ENCODE measurements at places on chromosomes 16 and 17.
A peak's percentile ranks its signal among the peaks of the same experiment; 100 is the strongest.

GRCh38 chr16:77190190-77190477 lies 856 bp upstream of the MON1B start:
- peaks cover 33% of the 10 kb centered on the region for H3K4me1 ChIP-seq
- peaks cover 19% of the 10 kb centered on the region for H3K36me3 ChIP-seq
- no peak for DNase-seq
- H3K27ac ChIP-seq, result peak overlapping the region; percentile 99
- H3K27me3 ChIP-seq, result peaks cover 1% of the 10 kb centered on the region
- H3K4me3 ChIP-seq, result peak overlapping the region; percentile 94

GRCh38 chr17:29039764-29040598 lies 3.0 kb upstream of the PIPOX start:
- H3K27me3 ChIP-seq, result peaks cover 6% of the 10 kb centered on the region
- H3K4me1 ChIP-seq, result peaks cover 12% of the 10 kb centered on the region
- no peak overlapping the region for H3K4me3 ChIP-seq
- no peak for DNase-seq
- peaks cover 1% of the 10 kb centered on the region for H3K36me3 ChIP-seq

- H3K4me3 ChIP-seq, result no peak overlapping the region
- H3K4me1 ChIP-seq, result no peaks in the 10 kb centered on the region
- peaks cover 20% of the 10 kb centered on the region for H3K27me3 ChIP-seq
- H3K27ac ChIP-seq, result peak overlapping the region; percentile 9
These were observed 6.3 kb upstream of the KCNG4 start for GRCh38 chr16:84245956-84246678.

- peaks cover 23% of the 10 kb centered on the region for H3K4me1 ChIP-seq
- no peaks in the 10 kb centered on the region for H3K36me3 ChIP-seq
- peaks cover 15% of the 10 kb centered on the region for H3K27me3 ChIP-seq
- no peak overlapping the region for H3K27ac ChIP-seq
- no peak for DNase-seq
These were observed 4.6 kb upstream of the CLDN9 start for GRCh38 chr16:3007957-3008689.

DNA sequence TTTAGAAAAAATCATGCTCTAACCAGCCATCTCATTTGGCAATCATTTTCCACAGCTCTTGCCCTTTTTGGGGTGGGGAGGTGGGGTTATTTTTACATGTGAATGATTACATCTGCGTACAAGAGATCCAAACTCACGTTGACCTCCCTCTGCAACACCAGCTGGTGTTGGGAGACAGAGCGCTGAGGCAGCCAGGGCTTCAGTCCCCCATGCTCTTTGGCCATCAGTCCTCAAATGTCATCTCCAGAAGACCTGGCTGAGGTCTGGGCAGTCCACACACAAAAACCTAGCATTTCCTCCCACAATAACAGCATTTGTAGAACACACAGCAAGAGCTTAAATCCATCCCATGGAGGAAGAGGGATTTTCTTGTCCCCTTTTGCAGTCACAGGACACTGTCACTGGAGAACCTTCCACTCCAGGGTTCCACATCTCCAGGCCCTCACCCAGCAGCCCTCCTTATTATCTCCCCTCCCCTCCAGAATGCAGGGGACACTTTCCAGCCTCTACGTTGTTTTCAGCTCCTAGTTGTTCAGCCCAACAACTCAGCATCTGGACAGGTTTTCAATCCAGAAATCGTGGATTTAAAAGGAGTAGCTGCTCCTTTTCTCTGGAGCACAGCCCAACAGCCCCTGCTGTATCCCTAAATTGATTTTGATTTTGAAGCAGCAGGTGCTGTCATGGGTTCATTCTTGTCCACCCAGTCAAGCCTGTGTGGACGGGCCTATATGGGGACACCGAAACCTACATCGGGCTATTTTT lies 21.1 kb downstream of the MEOX1 start:
- H3K36me3 ChIP-seq, result no peaks in the 10 kb centered on the region
- H3K27me3 ChIP-seq, result peaks cover 15% of the 10 kb centered on the region
- H3K4me3 ChIP-seq, result no peak overlapping the region

DNA sequence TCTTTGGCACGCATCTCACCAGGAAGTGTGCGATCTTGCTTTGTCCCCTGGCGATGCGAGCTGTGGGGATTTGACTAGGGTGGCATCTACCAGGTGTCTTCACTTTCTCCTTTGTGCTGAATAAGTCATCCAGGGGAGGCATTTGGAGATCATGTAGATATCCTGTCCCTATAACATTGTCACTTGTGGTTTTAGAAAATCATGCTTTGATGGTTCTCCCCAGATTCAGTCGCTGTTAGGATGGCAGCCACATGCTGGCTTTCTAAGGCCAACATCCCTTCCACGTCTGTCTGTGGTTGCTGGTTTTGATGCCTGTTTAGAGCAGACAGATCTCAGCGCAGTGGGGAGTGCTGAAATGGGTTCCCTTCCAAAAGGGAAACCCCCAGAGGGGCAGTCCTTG lies 2.5 kb downstream of the ADAD2 start:
- no peaks in the 10 kb centered on the region for H3K36me3 ChIP-seq
- no peak for DNase-seq
- H3K27me3 ChIP-seq, result peaks cover 7% of the 10 kb centered on the region
- H3K4me1 ChIP-seq, result peaks cover 7% of the 10 kb centered on the region
- H3K4me3 ChIP-seq, result no peak overlapping the region

- peaks cover 20% of the 10 kb centered on the region for H3K4me1 ChIP-seq
- no peak for DNase-seq
- no peak overlapping the region for H3K27ac ChIP-seq
- H3K27me3 ChIP-seq, result peaks cover 4% of the 10 kb centered on the region
- no peak overlapping the region for H3K4me3 ChIP-seq
These were observed 5.9 kb upstream of the MMD start for GRCh38 chr17:55427587-55427882.

- peaks cover 10% of the 10 kb centered on the region for H3K4me1 ChIP-seq
- no peak overlapping the region for H3K4me3 ChIP-seq
- no peaks in the 10 kb centered on the region for H3K36me3 ChIP-seq
- no peak overlapping the region for H3K27ac ChIP-seq
- H3K27me3 ChIP-seq, result no peaks in the 10 kb centered on the region
- peak; percentile 72 for DNase-seq
These were observed 5.8 kb upstream of the RARA start for GRCh38 chr17:40303009-40303657.

DNA sequence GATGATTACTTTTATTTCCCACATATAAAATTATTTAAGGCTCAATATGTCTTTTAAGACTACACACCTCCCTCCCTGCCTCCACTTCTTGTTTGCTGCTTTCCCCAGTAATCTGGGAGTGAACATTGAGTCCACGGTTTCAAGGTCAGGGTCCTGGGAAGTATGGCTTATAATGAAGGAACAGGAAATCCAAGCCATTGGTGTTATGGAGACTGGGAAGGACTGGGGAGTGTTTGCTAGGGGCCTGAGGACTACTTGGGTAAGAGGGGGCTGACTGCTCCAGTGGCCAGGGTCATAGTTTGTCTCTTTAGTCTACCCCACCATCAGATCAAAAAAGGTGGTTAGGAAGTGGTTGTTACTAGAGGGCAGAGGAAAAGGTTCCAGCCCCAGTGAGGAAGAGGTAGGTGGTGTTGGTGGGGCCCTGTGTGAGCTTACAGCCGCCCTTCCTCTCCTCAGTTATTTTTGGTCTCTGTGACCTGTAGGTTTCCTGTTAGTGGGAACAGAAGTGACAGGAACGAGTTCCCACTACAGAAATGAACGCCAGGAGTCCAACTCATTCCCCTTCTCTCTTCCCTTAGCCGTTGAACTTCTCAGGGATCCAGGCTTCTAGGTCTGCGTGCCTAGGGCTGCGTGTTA lies 742 bp upstream of the SLC16A13 start:
- H3K36me3 ChIP-seq, result peaks cover 4% of the 10 kb centered on the region
- H3K27ac ChIP-seq, result peak overlapping the region; percentile 97
- no peak for DNase-seq
- H3K4me3 ChIP-seq, result peak overlapping the region; percentile 92

DNA sequence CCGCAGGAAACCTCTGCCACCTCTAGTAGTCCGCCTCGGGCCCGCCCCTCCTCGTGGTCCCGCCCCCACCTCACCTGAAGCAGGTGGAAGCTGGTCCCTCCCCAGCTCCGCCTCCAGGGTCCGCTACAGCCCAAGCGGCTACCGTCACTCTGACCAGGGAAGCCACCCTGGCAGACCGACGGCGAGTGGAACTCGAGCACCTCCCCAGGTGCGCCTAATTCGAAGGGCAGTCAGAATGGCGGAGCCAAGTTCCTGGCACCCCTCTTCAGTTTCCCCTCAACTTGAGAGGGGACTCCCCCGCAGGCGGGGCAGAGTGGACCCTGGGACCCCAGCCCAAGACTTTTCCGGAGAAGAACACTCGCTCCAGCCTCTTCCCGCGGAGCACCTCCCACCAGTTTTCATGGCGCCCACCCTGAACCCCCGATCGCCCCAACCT lies 507 bp downstream of the FHOD1 start:
- peaks cover 11% of the 10 kb centered on the region for H3K27me3 ChIP-seq
- H3K4me1 ChIP-seq, result peaks cover 35% of the 10 kb centered on the region
- no peaks in the 10 kb centered on the region for H3K36me3 ChIP-seq
- H3K4me3 ChIP-seq, result peak overlapping the region; percentile 81
- peak overlapping the region; percentile 25 for H3K27ac ChIP-seq

DNA sequence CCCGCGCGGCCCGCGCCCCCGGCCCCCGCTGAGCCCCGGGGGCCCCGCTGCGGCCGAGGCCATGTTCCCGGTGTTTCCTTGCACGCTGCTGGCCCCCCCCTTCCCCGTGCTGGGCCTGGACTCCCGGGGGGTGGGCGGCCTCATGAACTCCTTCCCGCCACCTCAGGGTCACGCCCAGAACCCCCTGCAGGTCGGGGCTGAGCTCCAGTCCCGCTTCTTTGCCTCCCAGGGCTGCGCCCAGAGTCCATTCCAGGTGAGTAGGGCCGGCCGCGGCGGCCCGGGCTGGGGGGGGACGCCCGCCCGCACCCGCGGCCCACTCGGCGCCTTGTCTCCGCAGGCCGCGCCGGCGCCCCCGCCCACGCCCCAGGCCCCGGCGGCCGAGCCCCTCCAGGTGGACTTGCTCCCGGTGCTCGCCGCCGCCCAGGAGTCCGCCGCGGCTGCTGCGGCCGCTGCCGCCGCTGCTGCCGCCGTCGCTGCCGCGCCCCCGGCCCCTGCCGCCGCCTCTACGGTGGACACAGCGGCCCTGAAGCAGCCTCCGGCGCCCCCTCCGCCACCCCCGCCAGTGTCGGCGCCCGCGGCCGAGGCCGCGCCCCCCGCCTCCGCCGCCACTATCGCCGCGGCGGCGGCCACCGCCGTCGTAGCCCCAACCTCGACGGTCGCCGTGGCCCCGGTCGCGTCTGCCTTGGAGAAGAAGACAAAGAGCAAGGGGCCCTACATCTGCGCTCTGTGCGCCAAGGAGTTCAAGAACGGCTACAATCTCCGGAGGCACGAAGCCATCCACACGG lies 504 bp downstream of the MAZ start:
- H3K36me3 ChIP-seq, result peaks cover 8% of the 10 kb centered on the region
- peak overlapping the region; percentile 84 for H3K4me3 ChIP-seq
- H3K27ac ChIP-seq, result peak overlapping the region; percentile 89
- DNase-seq, result peak; percentile 62
- peaks cover 3% of the 10 kb centered on the region for H3K27me3 ChIP-seq
- peaks cover 45% of the 10 kb centered on the region for H3K4me1 ChIP-seq

GRCh38 chr17:2363318-2363717 lies 26.0 kb downstream of the SGSM2 start:
- no peaks in the 10 kb centered on the region for H3K27me3 ChIP-seq
- H3K4me1 ChIP-seq, result no peaks in the 10 kb centered on the region
- peaks cover 15% of the 10 kb centered on the region for H3K36me3 ChIP-seq
- DNase-seq, result no peak
- H3K4me3 ChIP-seq, result no peak overlapping the region

DNA sequence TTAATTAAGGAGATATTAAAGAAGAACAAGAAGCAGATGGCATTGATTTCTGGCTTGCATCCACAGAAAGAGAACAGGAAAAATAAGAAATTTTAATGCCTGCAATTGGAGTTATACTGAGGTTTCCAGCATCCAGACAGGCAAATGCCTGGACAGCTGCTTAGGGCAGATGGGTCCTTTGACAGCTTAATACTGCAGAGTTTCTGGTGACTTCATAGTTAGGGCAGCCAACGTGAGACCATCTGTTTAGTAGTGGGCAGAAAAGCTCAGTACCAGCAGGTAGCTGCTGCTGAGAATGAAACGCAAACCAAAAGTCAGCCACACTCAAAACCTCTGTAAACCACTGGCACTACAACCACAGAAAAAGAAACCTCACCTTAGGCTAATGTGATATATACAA lies 109.8 kb downstream of the CDK5R1 start:
- H3K36me3 ChIP-seq, result peaks cover 10% of the 10 kb centered on the region
- no peaks in the 10 kb centered on the region for H3K27me3 ChIP-seq
- no peaks in the 10 kb centered on the region for H3K4me1 ChIP-seq
- no peak overlapping the region for H3K27ac ChIP-seq
- DNase-seq, result no peak

- H3K4me1 ChIP-seq, result no peaks in the 10 kb centered on the region
- no peak for DNase-seq
- no peak overlapping the region for H3K27ac ChIP-seq
- no peak overlapping the region for H3K4me3 ChIP-seq
- H3K36me3 ChIP-seq, result peaks cover 2% of the 10 kb centered on the region
These were observed 1.8 kb upstream of the C1QTNF8 start for GRCh38 chr16:1097800-1098199.

DNA sequence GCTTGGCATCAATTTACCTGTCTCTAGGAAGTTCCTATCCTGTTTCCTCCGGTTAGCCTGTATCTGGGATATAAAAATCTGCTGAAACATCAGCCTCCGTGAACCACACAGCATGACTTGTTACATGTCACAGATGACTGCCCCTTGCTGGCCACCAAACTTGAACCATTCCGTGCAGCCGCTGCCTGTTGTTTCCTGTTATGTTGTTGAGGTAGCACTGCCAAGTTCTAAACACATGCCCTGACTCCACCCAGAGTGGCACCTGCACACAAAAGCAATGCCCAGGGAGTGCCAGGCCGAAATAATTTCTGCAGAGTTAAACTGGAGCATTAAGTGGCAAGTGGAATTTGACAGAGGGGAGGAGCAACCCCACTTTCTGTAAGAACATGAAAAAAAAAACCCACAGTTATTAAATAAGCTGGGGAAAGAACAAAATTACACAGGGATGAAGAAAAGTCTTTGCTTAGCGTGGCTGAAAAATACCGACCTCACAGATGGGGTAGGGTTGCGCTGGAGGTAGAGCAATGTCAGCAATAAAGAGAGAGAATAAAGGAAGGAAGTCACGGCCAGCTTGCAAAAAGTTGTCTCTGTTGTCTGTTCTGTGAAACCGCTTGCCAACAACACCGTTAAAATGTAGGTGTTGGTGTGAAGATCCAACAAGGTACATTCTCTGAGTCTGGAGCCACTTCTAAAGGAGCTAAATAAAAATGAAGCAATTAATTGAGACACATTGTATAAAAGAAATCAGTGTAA lies 174.6 kb upstream of the CDH13 start:
- no peak overlapping the region for H3K4me3 ChIP-seq
- H3K36me3 ChIP-seq, result no peaks in the 10 kb centered on the region
- no peak for DNase-seq
- H3K27me3 ChIP-seq, result peaks cover 7% of the 10 kb centered on the region
- H3K4me1 ChIP-seq, result peaks cover 2% of the 10 kb centered on the region
- peak overlapping the region; percentile 22 for H3K27ac ChIP-seq

- H3K4me3 ChIP-seq, result no peak overlapping the region
- peaks cover 12% of the 10 kb centered on the region for H3K36me3 ChIP-seq
- H3K4me1 ChIP-seq, result peaks cover 11% of the 10 kb centered on the region
- H3K27ac ChIP-seq, result no peak overlapping the region
- peak; percentile 75 for DNase-seq
These were observed 91.3 kb downstream of the SNX29 start for GRCh38 chr16:12067714-12068401.

GRCh38 chr16:66925322-66925840 lies at the start of gene RRAD:
Gene RRAD (minus strand): TSS chr16:66925535. CDS start chr16:66925179, 356 bp downstream.
- DNase-seq, result no peak
- no peaks in the 10 kb centered on the region for H3K36me3 ChIP-seq
- H3K4me3 ChIP-seq, result peak within 1 kb of the TSS; percentile 77
- H3K27ac ChIP-seq, result no peak within 1 kb of the TSS
- H3K4me1 ChIP-seq, result peaks cover 13% of the 10 kb centered on the region

All from memory B cell (primary cell).